Activated CD4-positive, alpha-beta memory T cell treated with anti-CD3 and anti-CD28 coated beads for 36 hours (primary cell): ENCODE measurements at places on chromosomes 16 and 17. TPM values are rescaled to one million over a fixed set of nuclear protein-coding genes. Genes with fewer than 3 reads are reported as not detected.

PPY gene
- total RNA-seq = not detected

KRTAP2-2 gene
- total RNA-seq = not detected

EIF3C gene
- total RNA-seq = 795 TPM

PIRT gene
- total RNA-seq = not detected

TRIM47 gene
- 19.5 TPM for total RNA-seq

- no peak overlapping the region for H3K27ac ChIP-seq
- H3K36me3 ChIP-seq = no peaks in the 10 kb centered on the region
- DNase-seq = no peak
- no peaks in the 10 kb centered on the region for H3K27me3 ChIP-seq
- H3K4me1 ChIP-seq = no peaks in the 10 kb centered on the region
Observed at GRCh38 chr17:76810956-76811355, 57.2 kb upstream of the MGAT5B start.

GRCh38 chr17:62111562-62112171, 46.6 kb upstream of the MED13 start:
- H3K4me1 ChIP-seq = no peaks in the 10 kb centered on the region
- no peak overlapping the region for H3K4me3 ChIP-seq
- no peaks in the 10 kb centered on the region for H3K36me3 ChIP-seq
- DNase-seq = no peak

DNA sequence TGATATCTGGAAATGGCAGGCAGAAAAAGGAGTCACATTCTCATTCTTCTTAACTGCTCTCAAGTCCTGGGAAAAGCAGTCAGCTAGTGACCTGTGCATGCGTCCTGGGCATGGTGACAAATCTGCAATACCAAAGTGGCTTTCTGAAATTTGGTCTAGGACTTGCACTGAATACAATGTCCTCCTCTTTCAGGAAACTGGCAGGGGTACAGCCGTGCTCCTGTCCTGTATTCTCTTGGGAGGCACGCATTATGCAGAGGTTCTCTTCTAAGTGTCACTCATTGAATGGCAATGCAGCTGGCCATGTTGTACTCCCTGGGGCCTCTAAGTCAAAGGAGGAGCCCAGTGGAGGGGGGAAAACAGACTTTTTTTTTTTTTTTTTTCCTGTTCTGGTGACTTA, 10.6 kb downstream of the PHF12 start:
- DNase-seq = no peak
- peak overlapping the region; percentile 64 for H3K27ac ChIP-seq
- H3K27me3 ChIP-seq = no peaks in the 10 kb centered on the region
- H3K4me1 ChIP-seq = peaks cover 86% of the 10 kb centered on the region
- peaks cover 25% of the 10 kb centered on the region for H3K36me3 ChIP-seq
- no peak overlapping the region for H3K4me3 ChIP-seq

- no peak for DNase-seq
- H3K27me3 ChIP-seq = no peaks in the 10 kb centered on the region
- no peaks in the 10 kb centered on the region for H3K36me3 ChIP-seq
- H3K27ac ChIP-seq = peak overlapping the region; percentile 90
- H3K4me1 ChIP-seq = peaks cover 76% of the 10 kb centered on the region
- no peak overlapping the region for H3K4me3 ChIP-seq
Observed at GRCh38 chr17:32520737-32521404, 34.1 kb downstream of the CDK5R1 start.

GRCh38 chr17:75920045-75920560, 15.4 kb upstream of the MRPL38 start:
- no peak for DNase-seq
- peaks cover 3% of the 10 kb centered on the region for H3K36me3 ChIP-seq
- H3K4me1 ChIP-seq = no peaks in the 10 kb centered on the region
- no peak overlapping the region for H3K4me3 ChIP-seq
- H3K27ac ChIP-seq = no peak overlapping the region

- no peaks in the 10 kb centered on the region for H3K27me3 ChIP-seq
- no peaks in the 10 kb centered on the region for H3K4me1 ChIP-seq
- no peak for DNase-seq
- H3K36me3 ChIP-seq = no peaks in the 10 kb centered on the region
- no peak overlapping the region for H3K4me3 ChIP-seq
Observed at GRCh38 chr16:76524356-76524755, 247.2 kb downstream of the CNTNAP4 start.

- peaks cover 11% of the 10 kb centered on the region for H3K27me3 ChIP-seq
- no peaks in the 10 kb centered on the region for H3K36me3 ChIP-seq
- no peak overlapping the region for H3K4me3 ChIP-seq
- no peak overlapping the region for H3K27ac ChIP-seq
- no peak for DNase-seq
- H3K4me1 ChIP-seq = peaks cover 5% of the 10 kb centered on the region
Observed at GRCh38 chr16:75559564-75560372, 3.7 kb upstream of the TMEM231 start.

DNA sequence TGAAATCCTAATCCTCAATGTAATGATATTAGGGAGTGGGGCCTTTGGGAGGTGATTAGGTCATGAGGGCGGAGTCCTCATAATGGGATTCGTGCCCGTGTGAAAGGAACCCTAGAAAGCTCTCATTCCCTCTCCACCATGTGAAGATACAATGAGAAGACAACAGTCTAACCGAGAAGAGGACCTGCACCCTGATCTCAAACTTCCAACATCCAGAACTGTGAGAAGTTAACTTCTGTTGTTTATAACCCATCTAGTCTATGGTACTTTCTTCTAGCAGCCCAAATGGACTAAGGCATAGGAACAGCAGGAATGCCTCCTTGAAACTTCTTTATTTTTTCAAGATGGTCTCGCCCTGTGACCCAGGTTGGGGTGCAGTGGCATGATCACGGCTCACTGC, 24.7 kb downstream of the WSB1 start:
- no peaks in the 10 kb centered on the region for H3K27me3 ChIP-seq
- H3K36me3 ChIP-seq = peaks cover 25% of the 10 kb centered on the region
- DNase-seq = no peak
- no peak overlapping the region for H3K4me3 ChIP-seq
- no peaks in the 10 kb centered on the region for H3K4me1 ChIP-seq

GRCh38 chr16:85882181-85882810, 16.7 kb upstream of the IRF8 start:
- H3K4me3 ChIP-seq = no peak overlapping the region
- peaks cover 25% of the 10 kb centered on the region for H3K4me1 ChIP-seq
- peaks cover 41% of the 10 kb centered on the region for H3K27me3 ChIP-seq
- no peaks in the 10 kb centered on the region for H3K36me3 ChIP-seq

GRCh38 chr17:41528959-41529353, 848 bp upstream of the KRT19 start:
- H3K36me3 ChIP-seq = no peaks in the 10 kb centered on the region
- H3K27ac ChIP-seq = no peak overlapping the region
- no peak for DNase-seq
- H3K4me1 ChIP-seq = peaks cover 5% of the 10 kb centered on the region
- no peak overlapping the region for H3K4me3 ChIP-seq

DNA sequence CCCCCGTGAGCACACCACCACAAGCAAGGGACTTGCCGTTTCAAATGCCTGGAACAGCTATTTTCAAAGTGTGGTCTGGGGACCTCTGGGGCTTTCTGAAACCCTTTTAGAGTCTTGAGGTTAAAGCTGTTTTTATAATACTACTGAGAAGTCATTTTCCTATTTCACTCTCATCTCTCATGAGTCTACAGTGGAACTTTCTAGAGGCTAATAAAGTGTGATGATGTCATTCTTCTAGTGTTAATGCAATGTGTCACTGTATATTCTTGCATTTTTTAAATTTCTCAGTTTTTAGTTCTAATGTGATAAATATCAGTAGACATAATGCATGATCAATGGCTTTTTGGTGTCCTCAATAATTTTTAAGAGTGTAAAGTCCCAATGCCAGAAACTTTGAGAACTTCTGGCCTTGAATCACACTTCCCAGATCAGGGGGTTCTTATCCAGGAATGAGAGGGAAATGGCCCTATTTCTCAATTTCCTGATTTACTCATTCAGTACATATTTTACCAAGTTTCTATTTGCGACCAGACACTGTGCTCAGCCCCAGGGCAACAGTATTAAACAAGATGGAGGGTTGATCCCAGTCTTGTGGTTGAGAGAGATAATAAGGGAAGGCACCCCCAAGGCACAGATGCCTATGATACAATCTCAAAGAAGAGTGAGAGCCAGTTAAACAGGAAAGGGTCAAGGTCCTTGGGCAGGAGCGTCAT, 444.0 kb downstream of the HS3ST3B1 start:
- no peak for DNase-seq
- H3K27ac ChIP-seq = no peak overlapping the region

GRCh38 chr17:35890774-35891155, 10.6 kb upstream of the CCL5 start:
- peaks cover 54% of the 10 kb centered on the region for H3K4me1 ChIP-seq
- no peaks in the 10 kb centered on the region for H3K27me3 ChIP-seq
- no peaks in the 10 kb centered on the region for H3K36me3 ChIP-seq

GRCh38 chr16:11296706-11297491, 15.8 kb upstream of the PRM1 start:
- H3K27ac ChIP-seq = peak overlapping the region; percentile 49
- no peak for DNase-seq
- H3K4me3 ChIP-seq = peak overlapping the region; percentile 49
- H3K27me3 ChIP-seq = peaks cover 6% of the 10 kb centered on the region
